NCI-H187 (cell line): ENCODE measurements at places on chromosomes 6 and 20.

- DNase-seq, result no peak
These were observed 111.2 kb upstream of the HIVEP1 start for GRCh38 chr6:11900662-11901598.

DNA sequence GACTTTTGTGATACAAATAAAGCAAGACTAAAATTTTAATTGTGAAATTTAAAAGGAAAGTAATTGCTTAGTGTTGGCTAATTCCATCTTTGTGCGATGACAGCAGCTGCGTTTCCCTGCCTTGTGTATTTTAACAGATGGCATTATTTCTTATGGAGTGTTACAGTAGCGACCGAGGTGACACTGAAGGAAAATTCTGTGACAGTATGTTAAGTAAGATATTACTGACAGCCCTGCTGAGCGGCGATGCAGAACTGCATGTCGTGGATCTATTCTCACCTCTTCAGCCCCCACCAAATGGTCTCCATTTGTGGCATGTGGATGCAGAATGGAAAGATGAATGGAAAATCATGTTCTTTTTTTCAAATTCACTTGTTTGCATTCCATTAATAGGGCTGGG is 289.4 kb downstream of the RNF144B start:
- no peak for DNase-seq

- no peak for DNase-seq
These were observed 90.8 kb upstream of the AFDN start for GRCh38 chr6:167735951-167736288.

DNA sequence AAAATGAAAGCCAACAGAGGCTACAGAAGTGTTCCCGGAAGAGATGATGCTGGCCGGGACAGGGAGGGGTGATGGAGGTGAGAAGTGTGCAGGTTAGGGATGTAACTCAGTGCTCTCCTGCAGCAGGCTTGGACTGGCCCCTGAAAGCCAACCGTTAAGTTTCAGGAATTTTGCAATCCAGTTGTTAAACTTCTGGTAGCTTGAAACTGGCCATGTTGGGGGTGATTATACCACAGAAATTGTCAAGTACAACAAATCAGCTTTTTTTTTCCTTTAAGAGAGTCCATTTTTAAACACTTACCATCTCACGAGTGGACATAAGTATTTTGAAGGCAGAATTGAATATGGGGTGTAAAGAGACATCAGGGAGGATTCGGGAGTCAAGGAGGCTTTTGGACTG is 8.8 kb upstream of the SIRPB1 start:
- DNase-seq, result no peak

GRCh38 chr20:10667077-10667401 is 6.8 kb downstream of the JAG1 start:
- no peak for DNase-seq

GRCh38 chr20:60903325-60903971 is 348.6 kb upstream of the CDH4 start:
- DNase-seq, result peak; percentile 18

GRCh38 chr6:33577718-33578117 is 2.4 kb downstream of the BAK1 start:
- no peak for DNase-seq

- DNase-seq, result peak; percentile 39
These were observed 30.0 kb upstream of the FABP7 start for GRCh38 chr6:122749451-122750050.

DNA sequence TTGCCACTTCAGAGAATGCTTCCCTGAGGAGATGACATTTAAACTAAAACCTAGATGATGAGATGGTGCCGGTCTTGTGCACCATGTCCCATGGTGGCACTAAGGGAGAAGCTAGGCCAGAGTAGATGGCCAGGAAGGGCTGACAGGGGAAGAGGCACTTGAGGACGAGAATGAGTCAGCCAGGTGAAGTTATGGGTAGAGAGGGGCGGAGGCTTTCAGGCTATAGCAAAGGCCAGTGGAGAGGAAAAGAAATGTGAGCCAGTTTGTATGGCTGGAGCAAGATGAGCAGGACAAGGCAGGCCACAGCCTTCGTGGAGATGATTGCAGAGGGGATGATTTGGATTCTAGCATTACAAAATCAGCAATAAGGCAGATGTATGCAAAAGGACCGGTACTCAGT is 44.7 kb upstream of the ADGRF4 start:
- no peak for DNase-seq

GRCh38 chr6:38976801-38977500 is 71.6 kb upstream of the GLP1R start:
- no peak for DNase-seq
